Activated CD8-positive, alpha-beta memory T cell treated with anti-CD3 and anti-CD28 coated beads for 24 hours (primary cell): ENCODE measurements at places on chromosomes 6 and 20.

GRCh38 chr20:59580146-59580946 lies 24.0 kb upstream of the PHACTR3 start:
- DNase-seq: no peak

DNA sequence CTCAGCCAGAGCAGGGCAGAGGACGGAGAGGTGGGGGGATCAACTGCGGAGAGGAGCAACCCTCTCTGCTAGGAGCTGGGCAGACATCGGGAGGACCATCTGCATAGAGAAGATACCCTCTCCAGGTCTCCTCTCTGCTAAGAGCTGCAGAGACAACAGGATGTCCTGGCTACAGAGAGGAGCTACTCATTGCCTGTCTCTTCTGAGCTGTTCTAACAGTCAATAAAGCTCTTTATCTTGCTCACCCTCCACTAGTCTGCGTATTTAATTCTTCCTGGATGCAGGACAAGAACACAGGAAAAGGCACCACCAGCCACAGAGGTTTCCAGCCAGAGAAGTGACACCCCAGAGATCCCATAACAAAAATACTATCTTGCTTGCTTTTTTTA lies 871.1 kb upstream of the GJE1 start:
- DNase-seq: no peak

- no peak for DNase-seq
Observed at GRCh38 chr20:63834491-63834880, 3.4 kb upstream of the ZBTB46 start.

DNA sequence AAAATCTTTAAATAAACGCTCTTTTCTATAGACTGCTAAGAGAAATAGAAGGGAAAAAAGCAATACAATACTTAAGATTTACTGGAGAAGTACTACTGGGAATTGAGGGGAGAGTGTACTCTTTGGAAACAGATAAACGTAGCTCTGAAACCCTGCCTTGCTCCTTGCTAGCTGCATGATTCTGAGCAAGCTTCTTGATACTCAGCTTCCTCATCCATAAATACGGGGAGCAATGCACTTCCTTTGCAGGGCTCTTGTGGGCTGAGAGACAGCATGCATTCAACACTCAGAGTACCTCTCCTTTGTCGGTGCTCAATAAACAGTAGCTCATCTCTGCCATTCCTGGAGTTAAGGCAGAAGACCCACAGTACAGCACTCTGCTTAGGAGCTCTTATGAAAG lies 159.7 kb downstream of the BTBD9 start:
- DNase-seq: no peak

- no peak for DNase-seq
Observed at GRCh38 chr6:107786709-107787588, 37.2 kb downstream of the SCML4 start.

- DNase-seq: no peak
Observed at GRCh38 chr6:104595311-104595820, 264.4 kb downstream of the HACE1 start.

GRCh38 chr6:41236276-41236675 lies 8.1 kb downstream of the TREML4 start:
- DNase-seq: peak; percentile 51

DNA sequence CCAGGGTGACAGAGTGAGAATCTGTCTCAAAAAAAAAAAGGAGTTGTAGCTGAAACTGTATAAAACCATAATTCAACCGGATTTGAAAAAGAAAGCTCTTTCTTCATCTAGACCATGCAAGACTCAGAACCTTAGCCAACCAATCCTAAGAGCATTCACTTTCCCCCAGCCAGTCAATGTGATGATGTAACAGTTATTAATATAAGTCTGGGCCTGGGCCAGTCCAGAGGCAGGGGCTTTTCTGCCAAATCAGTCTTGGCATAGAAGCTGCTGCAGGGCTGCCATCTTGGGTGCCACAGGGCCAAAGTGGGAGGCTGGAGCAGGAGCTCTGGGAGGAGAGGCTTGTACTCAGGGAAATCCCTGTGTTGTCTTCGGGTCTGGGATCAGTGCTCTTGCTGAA lies 288.4 kb downstream of the CLIC5 start:
- no peak for DNase-seq

DNA sequence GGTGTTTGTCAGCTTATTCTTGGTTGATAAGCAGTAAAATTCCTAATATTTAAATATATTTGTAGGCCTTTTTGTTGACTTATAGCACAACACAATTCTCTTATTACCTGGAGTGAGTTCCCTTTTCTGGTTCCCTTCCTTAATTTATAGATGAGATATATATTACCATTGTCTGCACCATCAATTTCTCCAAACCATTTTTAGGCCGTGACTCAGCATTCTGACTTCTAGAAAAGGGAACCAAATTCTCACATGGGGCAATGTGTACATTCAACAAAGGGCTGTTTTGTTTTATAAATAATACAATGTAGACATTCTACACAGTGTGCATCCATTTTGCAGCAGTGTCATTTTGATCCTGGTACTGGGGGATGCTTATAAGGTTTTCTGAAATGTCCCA lies 52.8 kb downstream of the NCOA7 start:
- DNase-seq: no peak

DNA sequence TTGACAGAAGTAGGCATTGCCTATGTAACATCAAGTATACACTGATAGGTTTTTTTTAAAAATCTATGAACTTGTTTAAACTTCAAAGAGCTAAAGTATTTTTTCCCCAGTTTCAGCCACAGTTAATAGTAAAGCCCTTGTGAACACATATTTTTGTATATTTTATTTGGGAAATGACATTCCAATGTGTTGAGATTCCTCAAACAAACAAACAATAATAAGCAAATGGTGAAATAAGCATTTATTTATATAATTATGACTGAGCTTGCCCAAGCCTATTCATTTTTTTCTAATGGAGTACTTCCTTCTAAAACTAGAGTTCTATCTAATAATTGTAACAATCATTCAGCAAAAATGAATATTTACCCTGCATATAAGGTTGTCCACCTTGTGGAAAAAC lies 12.5 kb downstream of the SYCP2 start:
- DNase-seq: no peak

- DNase-seq: peak; percentile 26
Observed at GRCh38 chr6:37451441-37452193, 18.6 kb downstream of the CMTR1 start.
